ENCODE measurements at places on chromosomes 16 and 17.

- no peak for DNase-seq
Observed at GRCh38 chr16:47815655-47816054, 340.1 kb downstream of the ABCC12 start.

DNA sequence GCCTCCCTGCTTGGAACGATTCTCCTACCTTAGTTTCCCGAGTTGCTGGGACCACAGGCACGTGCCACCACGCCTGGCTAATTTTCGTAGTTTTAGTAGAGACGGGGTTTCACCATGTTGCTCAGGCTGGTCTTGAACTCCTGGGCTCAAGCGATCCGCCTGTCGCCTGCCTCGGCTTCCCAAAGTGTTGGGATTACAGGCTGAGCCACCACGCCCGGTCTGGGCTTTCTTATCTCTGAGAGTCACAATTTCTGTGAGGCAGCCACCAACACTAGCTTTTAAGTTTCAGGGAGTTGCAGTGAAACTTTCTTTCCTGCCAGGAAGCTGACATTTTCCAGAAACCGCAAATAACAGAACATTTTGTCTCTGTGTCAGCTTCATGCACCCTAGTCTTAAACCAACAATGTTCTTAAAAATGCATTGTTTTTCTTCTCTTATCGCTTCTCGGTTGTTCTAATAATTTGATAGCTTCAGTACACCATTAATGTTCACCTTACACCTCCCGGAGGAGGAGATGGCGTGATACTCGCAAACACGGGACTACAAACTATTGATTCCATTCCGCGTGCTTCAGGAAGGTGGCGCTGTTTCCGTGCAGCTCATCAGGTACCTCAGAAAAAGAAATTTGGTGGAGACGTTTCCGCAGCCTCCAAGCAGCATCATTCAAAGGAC, 7.4 kb upstream of the DHRS7B start:
- peak; percentile 52 for DNase-seq

DNA sequence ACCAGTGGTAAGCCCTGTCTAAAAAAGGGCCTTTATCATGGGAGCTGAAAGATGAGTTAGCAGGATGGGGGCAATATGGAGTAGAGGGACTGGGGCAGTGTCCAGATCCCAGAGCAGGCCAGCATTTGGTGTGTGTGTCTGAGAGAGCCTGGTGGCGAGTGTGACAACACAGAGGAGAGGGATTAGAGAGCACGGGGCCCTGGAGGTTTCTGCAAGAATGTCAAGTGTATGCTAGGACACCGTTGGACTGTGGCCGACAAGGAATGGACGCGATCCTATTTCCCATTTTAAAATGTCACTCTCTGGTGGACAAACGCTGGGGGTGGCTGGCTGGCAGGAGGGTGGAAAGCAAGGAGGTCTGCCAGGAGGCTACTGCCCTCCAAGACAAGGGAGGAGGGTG, 12.4 kb downstream of the TAC4 start:
- no peak for DNase-seq

GRCh38 chr17:72270273-72270924, 149.6 kb downstream of the SOX9 start:
- no peak for DNase-seq

DNA sequence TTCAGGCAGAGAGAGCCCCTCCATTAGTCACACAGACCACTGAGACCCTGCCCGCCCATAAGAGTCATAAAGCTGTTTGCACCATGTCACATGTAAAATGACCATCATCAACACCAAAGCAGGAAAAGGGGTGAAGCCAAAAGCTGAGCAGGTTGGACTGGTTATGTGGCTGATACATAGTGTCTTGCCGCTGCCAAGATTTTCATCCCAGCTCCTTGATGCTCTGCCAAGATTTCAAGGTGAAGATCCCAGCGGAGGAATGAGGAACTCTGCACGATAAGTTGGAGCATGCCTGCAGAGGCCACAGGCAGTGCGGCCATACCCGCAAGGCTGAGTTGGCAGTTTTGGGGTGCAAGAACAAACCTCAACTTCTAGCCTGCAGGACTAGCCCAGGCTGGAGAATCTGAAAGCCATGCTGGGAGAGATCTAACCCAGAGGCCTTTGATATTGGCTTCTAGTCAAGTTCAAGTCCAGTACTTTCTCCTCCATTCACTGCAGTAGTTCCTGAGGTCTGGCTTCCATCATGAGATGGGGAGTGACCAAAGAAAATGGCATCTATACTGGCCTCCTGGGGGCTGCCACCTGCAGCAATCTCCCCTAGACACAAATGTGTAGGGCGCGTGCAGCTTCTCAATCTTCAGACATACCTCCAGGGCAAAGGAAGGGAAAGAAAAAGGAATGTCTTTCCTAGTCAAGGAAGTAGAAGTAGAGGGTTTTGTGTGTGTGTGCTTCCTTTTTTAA, 79.7 kb upstream of the NOL11 start:
- DNase-seq = no peak

DNA sequence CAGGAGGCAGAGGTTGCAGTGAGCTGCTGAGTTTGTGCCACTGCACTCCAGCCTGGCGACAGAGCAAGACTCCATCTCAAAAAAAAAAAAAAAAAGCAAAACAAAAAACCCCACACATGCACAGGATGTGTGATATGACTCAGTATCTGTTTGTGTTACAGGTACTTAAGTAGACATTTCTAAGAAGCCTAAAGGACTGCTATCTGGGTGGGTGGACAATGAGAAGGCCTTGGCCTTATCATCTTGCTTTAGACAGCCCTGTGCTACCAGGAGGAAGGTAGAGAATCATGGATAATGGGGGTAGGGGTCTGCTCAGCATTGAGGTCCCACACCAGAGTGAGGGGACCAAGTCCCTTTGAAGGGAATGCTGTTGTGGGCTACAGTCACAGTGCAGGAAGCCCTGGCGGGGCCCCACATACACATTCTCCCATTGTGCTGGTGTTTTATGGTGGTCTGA, 26.7 kb downstream of the PLD6 start:
- no peak for DNase-seq

DNA sequence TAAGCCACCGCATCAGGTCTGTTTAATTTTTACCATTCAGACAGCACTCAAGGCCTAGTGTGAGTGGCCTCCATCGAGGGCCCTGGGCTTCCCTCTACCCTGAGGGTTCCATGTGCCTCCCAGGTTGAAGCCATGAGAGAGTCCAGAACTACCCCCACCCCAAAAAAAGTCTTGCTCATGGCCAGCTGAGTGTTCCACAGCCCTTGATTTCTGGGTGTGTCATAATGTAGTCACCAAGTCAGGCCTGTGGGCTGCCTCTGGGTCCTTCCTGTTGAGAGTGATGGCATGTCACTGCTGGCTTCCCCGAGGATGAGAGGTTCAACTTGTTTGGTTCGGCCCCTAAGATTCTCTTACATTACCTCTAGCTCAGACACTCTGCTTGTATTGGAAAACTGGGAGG, 100.6 kb downstream of the PITPNC1 start:
- DNase-seq = no peak

GRCh38 chr16:69093974-69094373, 11.5 kb upstream of the HAS3 start:
- no peak for DNase-seq

DNA sequence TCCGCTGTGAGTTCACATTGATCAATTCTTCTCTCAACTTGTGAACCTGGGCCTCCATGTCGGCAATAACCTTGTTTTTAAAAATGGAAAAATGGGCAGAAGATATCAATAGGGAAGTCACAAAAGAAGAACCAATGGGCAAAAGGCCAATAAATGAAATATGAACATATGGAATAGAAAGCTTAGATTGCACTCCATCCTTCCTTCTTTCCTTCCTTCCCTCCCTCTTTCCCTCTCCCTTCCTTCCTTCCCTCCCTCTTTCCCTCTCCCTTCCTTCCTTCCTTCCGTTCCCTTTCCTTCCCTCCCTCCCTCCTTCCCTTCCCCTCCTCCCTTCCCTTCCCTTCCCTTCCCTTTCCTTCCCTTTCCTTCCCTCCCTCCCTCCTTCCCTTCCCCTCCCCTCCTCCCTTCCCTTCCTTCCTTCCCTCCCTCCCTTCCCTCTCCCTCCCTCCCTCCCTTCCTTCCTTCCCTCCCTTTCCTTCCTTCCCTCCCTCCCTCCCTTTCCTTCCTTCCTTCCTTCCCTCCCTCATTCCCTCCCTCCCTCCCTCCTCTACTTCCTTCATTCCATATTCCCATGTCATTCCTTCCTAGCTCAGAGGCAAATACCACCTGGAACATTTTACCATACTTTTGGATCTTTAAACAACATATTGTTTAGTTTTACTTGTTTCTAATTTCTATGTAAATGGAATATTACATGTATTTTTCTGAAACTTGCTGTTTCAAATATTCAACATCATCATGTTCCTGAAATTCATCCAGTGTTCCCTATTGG, 290.7 kb upstream of the AXIN2 start:
- no peak for DNase-seq

GRCh38 chr17:78808163-78808562, 26.1 kb upstream of the CYTH1 start:
- DNase-seq = no peak

- DNase-seq = no peak
Observed at GRCh38 chr16:71524566-71525553, 1.4 kb upstream of the CHST4 start.

GRCh38 chr17:50288306-50288705, 14.0 kb downstream of the TMEM92 start:
- no peak for DNase-seq

- no peak for DNase-seq
Observed at GRCh38 chr17:66605541-66605940, 229.4 kb upstream of the CACNG5 start.

- no peak for DNase-seq
Observed at GRCh38 chr16:66617010-66617434, 12.5 kb downstream of the CMTM3 start.

DNA sequence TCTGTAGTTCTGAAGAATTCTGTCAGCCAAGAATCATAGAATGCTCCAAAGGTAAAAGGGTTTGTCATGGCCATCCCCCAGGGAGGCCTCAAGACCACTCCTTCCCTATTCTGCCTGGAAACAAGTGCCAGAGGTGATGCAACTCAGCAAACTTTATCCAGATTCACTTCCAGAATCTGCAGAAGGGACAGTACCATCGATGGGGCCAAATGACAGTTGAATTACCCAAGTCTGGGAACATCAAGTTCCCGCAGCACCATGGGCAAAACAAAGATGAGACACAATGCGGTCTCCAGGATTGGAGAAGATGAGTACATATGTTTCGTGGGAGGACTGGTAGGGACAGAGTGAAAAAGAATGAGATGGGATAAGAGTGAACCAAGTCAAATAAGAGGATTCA, 13.7 kb upstream of the TAT start:
- DNase-seq = no peak

GRCh38 chr16:76278980-76279379, 1.8 kb downstream of the CNTNAP4 start:
- DNase-seq = peak; percentile 27

DNA sequence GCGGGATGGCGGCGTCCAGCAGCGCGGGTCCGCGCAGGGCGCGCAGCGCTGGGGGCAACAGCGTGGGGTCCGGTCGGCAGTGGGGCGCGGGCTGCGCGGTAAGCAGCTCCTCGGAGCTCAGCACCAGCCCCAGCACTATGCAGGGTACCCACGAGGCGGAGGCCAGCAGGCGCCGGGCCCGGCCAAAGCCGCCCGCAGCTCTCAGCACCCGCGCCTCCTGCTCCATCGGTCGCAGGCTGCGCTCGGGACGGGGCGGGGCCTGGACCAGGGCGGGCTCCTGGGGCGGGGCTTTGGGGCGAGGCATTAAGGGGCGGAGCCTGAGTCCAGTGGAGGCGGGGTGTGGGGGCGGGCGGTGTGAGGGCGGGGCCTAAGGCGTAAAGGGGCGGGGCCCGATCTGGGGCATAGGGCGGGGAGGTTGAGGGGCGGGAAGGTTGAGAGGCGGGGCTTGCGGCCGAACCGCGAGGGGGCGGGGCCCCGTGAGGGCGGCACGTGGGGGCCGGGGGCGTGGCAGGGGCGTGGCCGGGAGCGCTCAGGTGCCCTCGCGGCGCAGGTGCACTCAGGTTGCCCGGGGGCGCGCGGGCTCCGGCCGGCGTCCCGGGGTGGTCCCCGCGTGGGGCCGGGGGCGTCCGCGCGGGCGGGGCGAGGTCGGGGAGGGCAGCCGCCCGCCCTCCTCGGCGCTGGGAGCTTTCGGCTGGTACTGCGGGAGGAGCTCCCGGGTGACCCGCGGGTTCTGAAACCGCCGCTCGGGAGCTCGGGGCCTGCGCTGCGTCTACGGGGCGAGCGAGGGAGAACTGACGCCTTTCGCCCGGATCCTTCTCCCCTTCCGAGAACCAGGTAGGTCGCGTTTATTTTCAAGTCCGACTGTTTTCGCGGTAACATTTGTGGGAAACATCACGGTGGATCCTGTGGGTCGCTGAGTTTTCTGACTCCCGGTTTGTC, 1.4 kb upstream of the SLC22A31 start:
- DNase-seq = peak; percentile 90

- DNase-seq = peak; percentile 74
Observed at GRCh38 chr17:28901866-28902818, 737 bp downstream of the DHRS13 start.

GRCh38 chr16:119835-120491, 18.5 kb downstream of the NPRL3 start:
- DNase-seq = no peak

DNA sequence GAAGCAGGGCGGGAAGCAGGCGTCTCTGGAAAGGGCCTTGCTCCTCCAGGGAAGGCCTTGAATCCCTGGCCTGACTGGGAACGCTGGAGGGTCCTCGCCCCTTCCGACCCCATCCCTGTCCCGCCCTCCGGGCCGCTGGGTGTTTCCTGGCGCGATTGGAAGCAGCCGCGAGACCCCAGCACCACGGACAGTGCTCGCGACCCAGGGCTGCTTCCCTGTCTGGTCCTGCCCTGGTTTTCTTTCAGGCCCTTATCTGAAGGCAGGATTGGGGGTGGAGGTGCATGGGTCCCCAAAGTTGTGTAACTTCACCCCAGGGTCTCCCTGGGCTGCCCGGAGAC, 2.1 kb downstream of the MGAT5B start:
- DNase-seq = no peak

GRCh38 chr17:77891602-77892001, 66.9 kb upstream of the TNRC6C start:
- no peak for DNase-seq

GRCh38 chr17:18257268-18257981, 1.1 kb downstream of the FLII start:
- DNase-seq = peak; percentile 45

DNA sequence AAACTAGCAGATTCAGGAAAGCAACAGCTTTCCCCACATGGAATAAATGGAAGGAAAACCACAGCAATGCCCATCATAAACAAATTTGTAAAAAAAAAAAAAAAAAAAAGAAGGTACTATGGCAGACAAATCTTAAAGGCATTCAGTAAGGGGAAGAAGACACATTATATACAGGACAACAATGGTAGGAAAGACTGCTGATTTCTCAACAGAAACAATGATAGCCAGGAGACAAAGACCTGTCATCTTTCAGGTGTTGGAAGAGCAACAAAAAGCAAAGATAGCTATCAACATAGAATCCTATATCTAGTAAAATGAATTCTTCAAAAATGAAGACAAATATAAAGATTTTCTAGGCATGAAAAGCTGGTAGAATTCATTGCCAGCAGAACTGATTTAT, 65.9 kb downstream of the KCNJ2 start:
- DNase-seq = no peak

DNA sequence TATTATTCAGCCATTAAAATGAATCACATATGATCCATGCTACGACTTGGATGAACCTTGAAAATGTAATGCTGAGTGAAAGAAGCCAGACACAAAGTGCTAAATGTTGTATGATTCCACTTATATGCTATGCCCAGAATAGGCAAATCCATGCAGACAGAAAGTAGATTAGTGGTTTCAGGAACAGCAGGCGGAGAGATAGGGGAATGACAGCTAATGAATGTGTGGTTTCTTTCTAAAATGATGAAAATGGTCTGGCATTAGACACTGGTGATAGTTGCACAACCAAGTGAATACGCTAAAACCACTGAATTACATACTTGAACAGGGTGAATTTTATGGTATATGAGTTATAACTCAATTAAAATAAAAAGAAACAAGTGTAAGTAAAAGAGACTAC, 121.8 kb upstream of the NOG start:
- no peak for DNase-seq

- no peak for DNase-seq
Observed at GRCh38 chr17:18361837-18362697, 1.3 kb downstream of the SHMT1 start.
